ENCODE measurements at places on chromosomes 11 and 22.

DNA sequence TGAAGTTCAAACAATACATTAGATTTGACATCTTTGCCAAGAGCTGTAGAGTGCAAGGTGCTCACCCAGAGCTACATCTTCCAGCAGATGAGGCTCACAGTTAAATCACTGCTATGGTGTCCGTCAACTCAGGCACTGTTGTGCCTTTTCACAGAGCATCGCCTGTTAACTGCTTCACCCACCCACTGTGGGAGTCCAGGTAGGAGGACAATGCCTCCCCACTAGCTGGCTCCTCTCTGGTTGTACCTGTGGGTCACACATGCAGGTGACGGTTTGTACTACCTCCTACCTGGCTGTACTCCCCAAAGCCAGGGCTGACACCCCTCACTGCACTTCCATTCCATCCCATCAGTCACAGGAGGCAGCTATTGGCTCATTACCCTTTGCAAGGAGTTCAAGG is 84.6 kb upstream of the TOP3B start:
- no peak for DNase-seq

DNA sequence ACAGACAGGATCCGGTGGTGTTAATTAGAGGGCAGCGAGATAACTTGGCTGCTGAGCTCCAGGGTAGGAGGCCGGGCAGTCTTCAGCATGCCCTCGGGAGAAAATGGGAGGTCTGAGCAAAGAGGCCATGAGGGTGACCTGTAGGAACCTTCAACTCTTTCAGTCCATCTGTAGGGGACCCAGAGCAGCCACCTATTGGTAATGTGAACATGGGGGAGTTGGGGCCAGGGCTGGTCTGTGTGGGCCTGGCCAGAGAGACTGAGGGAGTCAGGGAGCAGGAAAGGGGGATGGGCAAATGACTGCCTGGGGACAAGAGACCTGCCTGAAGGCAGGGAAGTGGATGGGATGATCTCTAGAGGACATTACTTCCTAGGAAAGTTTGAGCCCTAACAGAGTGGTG is 101.0 kb upstream of the NNMT start:
- DNase-seq, result no peak

DNA sequence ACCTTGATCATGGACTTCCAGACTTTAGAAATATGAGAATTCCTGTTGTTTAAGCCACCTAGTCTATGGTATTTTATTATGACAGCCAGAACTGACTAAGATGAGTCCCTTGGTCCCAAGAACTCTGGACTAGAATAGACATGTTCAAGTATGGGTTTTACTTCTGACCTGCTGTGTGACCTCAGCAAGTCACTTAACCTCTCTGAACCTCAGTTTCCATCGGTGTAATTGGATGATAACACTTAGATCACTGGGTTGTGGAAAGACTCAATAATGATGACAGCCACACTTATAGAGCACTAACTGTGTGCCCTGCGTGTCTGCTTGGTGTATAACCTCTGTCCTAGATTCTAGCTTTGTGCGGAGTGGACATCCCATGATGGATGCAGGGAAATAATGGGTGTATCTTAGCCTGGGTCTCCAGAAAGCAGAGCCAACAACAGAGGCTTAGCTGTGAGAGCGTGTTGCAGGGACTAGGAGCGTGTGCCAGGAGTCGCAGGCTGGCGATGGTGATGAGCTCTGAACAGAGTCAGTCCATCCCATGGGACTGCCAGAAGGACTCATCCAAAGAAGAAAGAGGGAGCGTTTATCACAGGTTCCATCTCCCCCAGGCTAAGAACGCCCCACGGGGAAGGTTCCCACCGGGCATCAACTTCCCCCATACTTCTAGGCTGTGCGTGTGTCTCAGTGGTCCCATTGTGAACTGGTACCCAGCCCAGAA is 93.2 kb upstream of the TP53I11 start:
- no peak for DNase-seq

- DNase-seq, result no peak
These were observed 27.4 kb downstream of the RRAS2 start for GRCh38 chr11:14331476-14332136.

GRCh38 chr22:36831717-36832116 is 14.9 kb upstream of the PVALB start:
- DNase-seq, result no peak

GRCh38 chr22:27876684-27877083 is 42.4 kb downstream of the PITPNB start:
- no peak for DNase-seq
